Activated CD4-positive, alpha-beta T cell treated with anti-CD3 and anti-CD28 coated beads, Interleukin-2, Interleukin-6, amounts not matched to agents 100 ng/mL and 50 ng/mL, durations not matched to agents 16 hours and 8 hours (primary cell): ENCODE measurements at places on chromosomes 7 and 10.

GRCh38 chr7:128020159-128020558, 11.1 kb downstream of the LRRC4 start:
- DNase-seq: peak; percentile 31

GRCh38 chr10:93773705-93774104, 16.0 kb downstream of the LGI1 start:
- DNase-seq: no peak

GRCh38 chr10:411603-412002, 276.3 kb downstream of the ZMYND11 start:
- no peak for DNase-seq

- no peak for DNase-seq
Observed at GRCh38 chr7:2965745-2966270, 77.9 kb downstream of the CARD11 start.

GRCh38 chr7:26429168-26429567, 137.5 kb downstream of the SNX10 start:
- no peak for DNase-seq

DNA sequence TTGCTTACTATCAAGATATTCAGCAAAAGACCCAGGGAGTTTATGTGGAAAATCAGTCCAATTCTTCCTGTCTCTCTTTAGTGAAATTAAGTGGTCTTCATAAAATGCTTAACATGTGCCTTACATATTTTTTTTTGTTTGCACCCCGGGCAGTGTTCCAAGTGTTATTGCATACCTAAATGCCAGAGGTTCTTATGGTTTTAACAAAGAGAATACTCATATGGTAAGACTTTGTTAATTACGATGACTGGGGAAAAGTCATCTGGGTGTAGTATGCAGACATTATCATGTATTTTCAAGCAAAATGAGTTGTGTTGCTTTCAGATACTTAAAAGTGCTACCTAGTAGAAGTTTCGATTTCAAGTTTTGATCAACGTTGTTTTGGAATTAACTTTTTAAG, 82.6 kb downstream of the PRKG1 start:
- DNase-seq: no peak

GRCh38 chr10:119723624-119724023, 2.2 kb upstream of the INPP5F start:
- no peak for DNase-seq

DNA sequence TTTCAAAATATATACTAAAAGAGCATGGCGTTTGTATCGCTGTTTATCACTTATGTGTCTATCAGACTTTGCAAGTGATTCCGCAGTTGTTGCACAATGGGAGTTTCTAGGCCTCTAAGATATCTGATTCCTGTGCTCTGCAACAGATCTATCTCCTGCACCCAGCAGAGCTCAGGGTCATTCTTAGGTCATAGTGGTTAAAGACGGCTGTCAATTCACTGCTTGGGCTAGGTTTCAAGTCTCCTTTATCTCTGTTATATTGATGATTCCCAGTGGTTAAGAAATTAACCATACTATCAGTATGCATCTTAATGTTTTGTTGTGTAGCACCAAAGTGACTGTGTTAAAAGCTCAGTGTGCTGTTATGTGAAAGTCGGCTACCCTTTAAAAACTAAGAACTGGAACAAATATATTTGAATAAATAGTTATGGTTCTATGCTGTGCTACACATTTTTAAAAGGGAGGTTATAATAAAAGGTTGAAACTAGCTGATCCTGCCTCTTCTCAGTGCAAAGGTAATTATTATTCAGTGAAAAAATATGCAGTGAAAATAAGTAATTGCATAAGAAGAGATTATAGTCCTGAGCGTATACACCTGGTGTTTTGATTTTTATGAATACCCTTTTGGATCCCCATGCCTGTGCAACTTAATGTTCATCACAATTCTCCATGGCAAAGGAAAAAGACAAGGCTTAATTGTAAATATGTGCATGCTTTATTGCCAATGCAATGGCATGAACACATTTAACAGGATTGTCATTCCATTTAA, 24.0 kb downstream of the HOXA1 start:
- no peak for DNase-seq
